ENCODE measurements at places on chromosomes 12 and 14. TPM values are rescaled to one million over a fixed set of nuclear protein-coding genes. Genes with fewer than 3 reads are reported as not detected.

VAMP1 gene
- total RNA-seq: 5.2 TPM

LYZ gene
- total RNA-seq: not detected

KRT7 gene
- 5.2 TPM for total RNA-seq

BICD1 gene
- total RNA-seq: 2.7 TPM

OVCH1 gene
- total RNA-seq: 0.17 TPM

INHBC gene
- 0.09 TPM for total RNA-seq

HIF1A gene
- 717 TPM for total RNA-seq

ADIPOR2 gene
- 18.0 TPM for total RNA-seq

OASL gene
- total RNA-seq: 0.34 TPM
